T-helper 2 cell treated with Interferon-gamma antibody and Interleukin-4, amounts not matched to agents 5 μg/mL and 100 μg/mL, for 36 hours (primary cell): ENCODE measurements at places on chromosomes 11 and 22.

- DNase-seq: no peak
Observed at GRCh38 chr11:74650498-74650897, 58.1 kb downstream of the POLD3 start.

GRCh38 chr11:67356864-67357561 lies 3.7 kb upstream of the POLD4 start:
- peak; percentile 64 for DNase-seq

GRCh38 chr11:7892059-7892699 lies 38.9 kb downstream of the OR10A6 start:
- no peak for DNase-seq

- DNase-seq: no peak
Observed at GRCh38 chr11:58497951-58498350, 10.0 kb downstream of the OR5B21 start.

- DNase-seq: no peak
Observed at GRCh38 chr11:2465202-2466068, 20.6 kb downstream of the KCNQ1 start.

DNA sequence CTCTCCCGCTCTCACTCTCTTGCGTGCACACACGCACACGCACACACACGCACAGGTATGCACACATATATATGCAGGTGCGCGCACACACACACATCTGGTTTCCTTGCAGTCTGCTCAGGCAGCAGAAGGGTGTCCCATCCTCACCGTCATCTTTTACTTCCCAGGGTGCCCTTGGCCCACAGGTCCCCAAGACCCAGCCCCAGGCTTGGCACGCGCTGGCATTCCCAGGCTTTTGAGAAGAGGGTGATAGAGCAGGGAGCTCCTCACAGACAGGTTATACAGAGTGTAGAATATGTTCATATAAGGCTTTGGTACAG lies 52.0 kb upstream of the SPATA19 start:
- no peak for DNase-seq

DNA sequence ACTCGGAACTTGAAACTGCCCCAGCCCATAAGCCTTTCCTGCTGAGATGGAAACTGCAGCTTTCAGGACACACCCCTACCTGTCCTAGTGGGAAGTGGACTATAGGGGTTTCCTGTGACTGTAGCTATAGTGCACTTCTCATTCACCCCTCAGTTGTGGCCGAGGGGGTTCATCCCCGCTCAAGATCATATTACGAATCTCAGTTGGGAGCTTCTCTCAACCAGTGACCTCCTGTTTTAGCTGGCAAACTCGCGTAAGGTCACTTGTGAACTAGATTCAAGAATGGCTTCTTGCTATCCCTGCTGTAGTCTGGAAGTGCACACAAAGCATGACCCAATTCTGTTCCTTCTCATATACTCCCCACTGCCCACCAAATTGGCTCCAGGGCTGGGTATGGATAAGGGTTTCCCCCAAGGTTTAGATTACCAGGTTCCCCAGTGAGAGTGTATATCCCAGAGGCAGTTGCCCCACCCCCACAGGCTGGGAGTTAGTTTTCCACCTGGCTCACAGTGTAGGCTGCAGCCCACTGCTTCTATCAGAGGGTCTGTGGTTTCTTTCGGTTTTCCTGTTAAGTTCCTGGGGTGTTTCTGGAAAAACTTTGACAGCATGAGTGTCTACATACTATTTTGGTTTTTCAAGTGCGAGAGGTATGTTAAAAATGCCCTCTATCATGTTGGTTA lies 812.9 kb downstream of the JRKL start:
- no peak for DNase-seq

GRCh38 chr11:2830030-2830812 lies 55.4 kb downstream of the CDKN1C start:
- no peak for DNase-seq

- DNase-seq: peak; percentile 69
Observed at GRCh38 chr11:46361283-46362155, 14.3 kb downstream of the DGKZ start.

DNA sequence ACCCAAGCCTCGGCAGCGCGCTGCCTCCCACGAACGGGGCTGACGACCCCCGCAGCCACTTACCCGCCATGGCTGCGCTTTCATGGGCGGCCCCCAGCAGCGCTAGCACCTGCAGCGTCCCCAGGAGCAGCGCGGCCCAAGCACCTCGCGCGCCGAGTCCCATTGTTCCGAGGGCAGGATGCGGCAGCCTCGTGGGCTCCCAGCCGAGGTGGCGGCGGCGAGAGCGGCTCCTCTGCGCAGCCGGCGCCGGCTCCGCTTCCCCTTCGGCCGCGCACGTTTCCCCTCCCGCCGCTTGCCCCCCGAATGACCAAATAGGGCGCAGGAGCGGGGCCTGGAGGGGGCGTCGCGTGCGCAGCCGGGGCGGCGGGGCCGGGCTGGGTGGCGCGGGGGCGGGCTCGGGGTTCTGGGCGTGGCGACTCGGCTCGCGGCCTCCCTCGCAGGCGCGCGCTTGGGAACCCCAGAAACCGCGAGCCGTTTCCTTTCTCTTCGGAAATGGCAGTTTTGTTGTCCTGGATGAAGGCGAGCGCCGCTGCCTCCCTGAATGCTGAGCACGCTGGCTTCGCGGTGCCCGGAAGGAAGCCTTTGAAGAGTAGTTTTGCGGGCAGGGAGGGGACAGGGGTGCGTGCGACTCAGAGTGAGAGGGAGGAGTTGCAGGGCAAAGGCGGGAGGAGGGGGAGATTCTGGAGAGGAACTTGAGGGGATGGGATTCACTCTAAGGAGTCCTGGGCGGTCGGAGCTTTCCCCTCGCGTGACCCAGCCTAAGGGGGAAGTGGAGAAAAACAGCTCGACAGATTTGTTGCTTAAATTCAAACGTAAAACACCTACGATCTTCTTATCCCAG lies at the start of gene TMEM123:
TSS of gene TMEM123 (minus strand) at position 305 of the 841 bp plus-strand sequence. CDS start at position 163, 142 bp downstream.
- peak; percentile 87 for DNase-seq
